ENCODE measurements at places on chromosomes 7 and 10.
A peak's percentile ranks its signal among the peaks of the same experiment; 100 is the strongest.

DNA sequence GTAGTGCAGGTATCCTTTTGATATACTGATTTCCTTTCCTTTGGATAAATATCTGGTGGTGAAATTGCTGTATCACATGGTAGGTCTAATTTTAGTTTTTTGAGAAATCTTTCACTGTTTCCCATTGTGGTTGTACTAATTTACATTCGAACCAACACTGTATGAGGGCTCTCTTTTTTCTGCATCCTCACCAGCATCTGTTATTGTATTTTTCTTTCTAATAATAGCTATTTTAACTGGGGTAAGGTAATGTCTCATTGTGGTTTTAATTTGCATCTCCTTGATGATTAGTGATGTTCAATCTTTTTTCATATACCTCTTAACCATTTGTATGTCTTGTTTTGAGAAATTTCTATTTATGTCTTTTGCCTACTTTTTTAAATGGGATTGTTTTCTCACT is 335.4 kb upstream of the MTPN start:
- no peak for DNase-seq

DNA sequence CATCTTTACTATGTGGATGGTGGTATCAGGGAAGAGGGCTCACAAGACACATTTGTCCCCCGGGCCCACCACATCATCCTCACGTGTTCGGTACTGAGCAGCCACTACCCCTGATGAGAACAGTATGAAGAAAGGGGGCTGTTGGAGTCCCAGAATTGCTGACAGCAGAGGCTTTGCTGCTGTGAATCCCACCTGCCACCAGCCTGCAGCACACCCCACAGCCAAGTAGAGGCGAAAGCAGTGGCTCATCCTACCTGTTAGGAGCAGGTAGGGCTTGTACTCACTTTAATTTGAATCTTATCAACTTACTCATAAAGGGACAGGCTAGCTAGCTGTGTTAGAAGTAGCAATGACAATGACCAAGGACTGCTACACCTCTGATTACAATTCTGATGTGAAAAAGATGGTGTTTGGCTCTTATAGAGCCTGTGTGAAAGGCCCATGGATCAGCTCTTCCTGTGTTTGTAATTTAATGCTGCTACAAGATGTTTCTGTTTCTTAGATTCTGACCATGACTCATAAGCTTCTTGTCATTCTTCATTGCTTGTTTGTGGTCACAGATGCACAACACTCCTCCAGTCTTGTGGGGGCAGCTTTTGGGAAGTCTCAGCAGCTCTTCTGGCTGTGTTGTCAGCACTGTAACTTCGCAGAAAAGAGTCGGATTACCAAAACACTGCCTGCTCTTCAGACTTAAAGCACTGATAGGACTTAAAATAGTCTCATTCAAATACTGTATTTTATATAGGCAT is 9.1 kb upstream of the CSGALNACT2 start:
- DNase-seq: peak; percentile 99

DNA sequence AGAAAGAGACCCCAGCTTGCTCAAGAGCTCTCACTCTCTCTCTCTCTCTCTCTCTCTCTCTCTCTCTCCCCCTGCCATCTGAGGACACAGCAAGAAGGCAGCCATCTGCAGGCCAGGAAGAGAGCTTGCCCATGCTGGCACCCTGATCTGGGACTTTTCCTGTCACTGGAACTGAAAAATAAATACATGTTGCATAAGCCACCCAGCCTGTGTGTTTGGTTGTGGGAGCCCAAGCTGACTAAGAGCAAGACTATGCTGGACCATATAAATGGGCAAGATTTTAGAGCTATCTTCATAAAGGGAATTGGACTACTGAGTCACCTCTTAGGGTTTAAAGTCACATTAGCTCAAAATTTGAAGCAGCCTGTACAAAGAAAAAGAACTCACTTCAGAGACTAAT is 98.6 kb downstream of the SLC16A9 start:
- DNase-seq: no peak

DNA sequence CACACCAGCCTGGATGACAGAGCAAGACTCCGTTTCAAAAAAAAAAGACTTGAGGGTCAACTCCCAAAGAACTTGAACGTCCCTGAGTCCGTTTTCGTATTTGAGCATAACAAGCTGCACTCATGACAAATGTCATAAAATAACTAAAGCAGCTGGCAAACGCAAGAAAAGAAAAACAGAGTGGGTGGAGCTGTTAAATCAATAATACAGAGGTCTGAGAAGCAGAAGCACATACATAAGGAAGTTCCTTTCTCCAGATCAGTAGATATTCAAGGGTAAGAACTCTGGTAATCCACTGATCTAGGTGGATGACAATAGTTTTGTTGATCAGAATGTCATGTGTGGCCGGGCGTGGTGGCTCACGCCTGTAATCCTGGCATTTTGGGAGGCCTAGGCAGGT is 150.1 kb downstream of the FAM107B start:
- no peak for DNase-seq

- DNase-seq: no peak
Measured at GRCh38 chr10:520402-520787, 169.1 kb downstream of the DIP2C start.

DNA sequence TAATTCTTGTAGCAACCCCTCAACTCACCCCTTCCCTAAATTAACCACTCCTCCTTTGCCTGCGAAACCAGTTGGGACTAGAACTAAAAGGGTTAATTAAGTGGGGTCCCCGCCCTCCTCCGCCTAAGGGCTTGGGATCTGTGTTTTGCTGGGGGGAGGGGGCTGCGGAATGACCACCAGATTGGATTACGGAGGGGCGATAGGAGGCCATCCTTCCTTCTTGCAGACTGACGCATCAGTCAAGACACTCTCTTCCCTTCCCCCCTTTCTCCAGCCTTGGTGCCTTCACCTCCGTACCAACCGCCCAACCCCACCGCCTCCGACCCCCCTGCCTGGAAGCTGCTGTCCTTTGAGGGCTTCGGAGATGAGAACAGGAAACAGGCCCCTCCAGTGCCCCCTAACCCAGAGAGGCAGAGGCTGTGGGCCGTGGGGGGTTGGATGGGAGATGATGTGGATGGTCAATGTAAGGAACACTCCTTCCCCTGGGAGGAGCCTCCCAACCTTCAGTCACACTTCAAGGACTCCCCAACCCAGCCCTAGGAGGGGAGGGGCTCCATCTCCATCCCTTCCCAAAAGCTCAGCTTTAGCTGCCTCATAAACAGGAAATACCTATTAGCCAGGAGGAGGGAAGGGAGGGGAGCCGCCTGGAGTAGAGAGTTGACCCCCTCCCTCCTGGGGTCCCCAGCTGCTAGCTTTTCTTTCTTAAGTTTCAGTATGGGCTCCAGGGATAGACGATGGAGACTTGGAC is 997 bp upstream of the LDB1 start:
- peak; percentile 68 for DNase-seq

Data from hepatic stellate cell (primary cell).